Caco-2 (cell line): ENCODE measurements at places on chromosomes 3 and 15. TPM values are rescaled to one million over a fixed set of nuclear protein-coding genes. Genes with fewer than 3 reads are reported as not detected.

GP5 gene
- total RNA-seq: 0.12 and 0.25 TPM in 2 replicates

C3orf20 gene
- total RNA-seq: 0.09 and 0.19 TPM in 2 replicates

ZNF197 gene
- 10.5 and 10.6 TPM in 2 replicates for total RNA-seq

CEMIP gene
- total RNA-seq: 0.07 TPM in 2 replicates

NANOGP8 gene
- total RNA-seq: not detected in 2 replicates

IGF1R gene
- total RNA-seq: 51.6 and 57.4 TPM in 2 replicates

SLC25A20 gene
- total RNA-seq: 17.0 and 19.3 TPM in 2 replicates

SMCO1 gene
- not detected in 2 replicates for total RNA-seq

LMCD1 gene
- total RNA-seq: 23.9 and 24.7 TPM in 2 replicates

ST8SIA2 gene
- total RNA-seq: not detected in 2 replicates

WNT7A gene
- total RNA-seq: 0.58 and 1.1 TPM in 2 replicates

KLHL6 gene
- not detected in 2 replicates for total RNA-seq

CA12 gene
- total RNA-seq: 1.0 and 1.3 TPM in 2 replicates

FEM1B gene
- total RNA-seq: 33.5 and 41.0 TPM in 2 replicates

VGLL3 gene
- total RNA-seq: 8.2 and 10.4 TPM in 2 replicates

GRCh38 chr15:38623744-38624143, 59.1 kb upstream of the RASGRP1 start:
- H3K27me3 ChIP-seq: no peaks in the 10 kb centered on the region
- H3K4me3 ChIP-seq: no peak overlapping the region
- H3K27ac ChIP-seq: peak overlapping the region; percentile 21

GRCh38 chr3:30462721-30463470, 143.5 kb upstream of the TGFBR2 start:
- DNase-seq: no peak
- H3K4me1 ChIP-seq: no peaks in the 10 kb centered on the region
- no peak overlapping the region for H3K4me3 ChIP-seq
- H3K27me3 ChIP-seq: no peaks in the 10 kb centered on the region
- no peaks in the 10 kb centered on the region for H3K36me3 ChIP-seq

GRCh38 chr3:191399918-191400317, 61.0 kb upstream of the PYDC2 start:
- H3K4me3 ChIP-seq: no peak overlapping the region
- no peaks in the 10 kb centered on the region for H3K36me3 ChIP-seq
- DNase-seq: no peak
- no peaks in the 10 kb centered on the region for H3K4me1 ChIP-seq

DNA sequence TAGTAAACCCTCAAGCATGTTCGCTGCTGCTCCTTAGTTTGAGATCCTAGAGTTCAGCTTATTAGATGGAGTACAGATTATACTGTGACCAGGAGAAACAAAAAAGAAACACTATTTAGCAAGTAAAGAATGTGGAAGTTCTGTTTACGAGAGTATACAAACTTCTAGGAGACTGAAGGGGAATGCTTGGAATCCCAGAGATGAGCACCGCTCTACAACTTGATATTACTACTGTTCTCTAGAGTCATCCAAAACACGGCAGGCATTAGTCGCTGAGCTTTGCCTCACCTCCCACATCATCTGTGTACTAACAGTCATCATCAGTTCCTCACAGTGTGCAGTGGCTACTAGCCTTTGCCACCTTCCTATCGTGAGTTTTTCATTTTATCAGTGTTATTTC, 121.4 kb upstream of the CHRM5 start:
- no peaks in the 10 kb centered on the region for H3K27me3 ChIP-seq
- DNase-seq: no peak
- H3K36me3 ChIP-seq: no peaks in the 10 kb centered on the region
- no peak overlapping the region for H3K4me3 ChIP-seq
- H3K4me1 ChIP-seq: peaks cover 11% of the 10 kb centered on the region; the same call in 1 of the 2 replicates

DNA sequence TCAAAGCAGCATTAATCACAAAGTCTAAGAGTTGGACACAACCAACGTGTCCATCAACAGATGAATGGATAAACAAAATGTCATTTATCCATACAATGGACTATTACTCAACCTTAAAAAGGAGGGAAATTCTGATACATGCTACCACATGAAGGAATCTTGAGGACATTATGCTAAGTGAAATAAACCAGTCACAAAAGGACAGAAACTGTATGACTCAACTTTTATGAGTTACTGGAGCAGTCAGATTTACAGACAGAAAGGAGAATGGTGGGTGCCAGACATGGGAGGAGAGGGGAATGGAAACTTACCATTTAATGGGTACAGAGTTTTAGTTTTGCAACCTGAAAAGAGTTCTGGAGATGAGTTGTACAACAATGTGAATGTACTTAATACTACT, 43.0 kb upstream of the SEC13 start:
- no peaks in the 10 kb centered on the region for H3K4me1 ChIP-seq
- no peaks in the 10 kb centered on the region; the same call in none of the 2 replicates for H3K27me3 ChIP-seq
- no peak overlapping the region for H3K4me3 ChIP-seq

- H3K27ac ChIP-seq: peak overlapping the region; percentile 75
- no peak overlapping the region for H3K4me3 ChIP-seq
- H3K27me3 ChIP-seq: no peaks in the 10 kb centered on the region
- H3K4me1 ChIP-seq: peaks cover 34% of the 10 kb centered on the region
- DNase-seq: no peak
- H3K36me3 ChIP-seq: no peaks in the 10 kb centered on the region
Measured at GRCh38 chr15:41957021-41957897, 15.1 kb downstream of the EHD4 start.

- no peaks in the 10 kb centered on the region for H3K27me3 ChIP-seq
- H3K4me1 ChIP-seq: peaks cover 23% of the 10 kb centered on the region
- no peak overlapping the region for H3K4me3 ChIP-seq
- no peak overlapping the region for H3K27ac ChIP-seq
Measured at GRCh38 chr15:39922462-39923092, 2.5 kb upstream of the GPR176 start.

GRCh38 chr3:141308588-141309218, 59.6 kb upstream of the ZBTB38 start:
- no peak overlapping the region for H3K27ac ChIP-seq
- H3K36me3 ChIP-seq: no peaks in the 10 kb centered on the region
- H3K4me1 ChIP-seq: peaks cover 9% of the 10 kb centered on the region
- no peaks in the 10 kb centered on the region for H3K27me3 ChIP-seq
- H3K4me3 ChIP-seq: no peak overlapping the region

DNA sequence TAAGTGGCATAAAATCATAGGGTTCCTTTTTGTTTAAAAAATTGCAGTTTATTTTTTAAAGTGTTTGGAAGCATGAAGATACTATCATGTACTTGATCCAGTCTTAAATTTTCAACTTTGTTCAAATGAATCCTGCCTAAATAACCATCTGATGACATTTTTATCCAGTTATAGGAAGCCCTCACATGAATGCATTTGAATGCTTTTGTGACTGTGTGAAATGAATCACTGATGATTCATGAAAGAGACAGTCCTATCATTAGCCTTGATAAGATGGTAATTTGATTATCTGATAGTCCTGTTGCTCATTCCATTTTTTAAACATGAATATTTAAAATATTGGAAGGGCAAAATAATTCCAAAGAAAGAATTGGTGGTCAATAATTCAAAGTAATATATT, 401.9 kb upstream of the ROBO2 start:
- no peak for DNase-seq
- no peak overlapping the region for H3K27ac ChIP-seq
- no peaks in the 10 kb centered on the region for H3K4me1 ChIP-seq
- H3K27me3 ChIP-seq: no peaks in the 10 kb centered on the region
- no peak overlapping the region for H3K4me3 ChIP-seq

DNA sequence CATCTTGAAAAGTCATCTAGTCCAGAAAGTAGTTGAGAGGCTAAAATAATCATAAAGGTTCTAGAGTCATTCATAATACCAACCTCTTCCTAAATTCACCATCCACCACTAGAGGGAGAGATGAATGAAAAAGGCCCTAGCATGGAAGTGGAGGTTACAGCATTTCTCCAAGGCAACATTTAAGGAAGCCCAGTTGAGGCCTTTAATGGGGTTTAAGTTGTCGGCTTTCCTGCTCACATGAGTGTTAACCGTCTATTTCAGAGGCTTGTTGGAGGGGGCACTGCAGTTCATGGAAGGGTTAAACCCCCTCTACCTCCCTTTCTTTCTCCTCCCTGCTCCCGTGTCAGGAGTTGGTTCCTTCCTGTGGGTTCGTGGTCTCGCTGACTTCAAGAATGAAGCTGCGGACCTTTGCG, 3.8 kb upstream of the SLCO3A1 start:
- no peaks in the 10 kb centered on the region for H3K4me1 ChIP-seq
- H3K27me3 ChIP-seq: no peaks in the 10 kb centered on the region; the same call in 1 of the 2 replicates
- no peak overlapping the region for H3K27ac ChIP-seq
- DNase-seq: no peak
- H3K4me3 ChIP-seq: no peak overlapping the region

- no peaks in the 10 kb centered on the region for H3K36me3 ChIP-seq
- H3K4me3 ChIP-seq: no peak overlapping the region
- H3K4me1 ChIP-seq: peaks cover 2% of the 10 kb centered on the region
- no peak overlapping the region for H3K27ac ChIP-seq
Measured at GRCh38 chr3:50173685-50174516, 17.5 kb upstream of the GNAT1 start.

DNA sequence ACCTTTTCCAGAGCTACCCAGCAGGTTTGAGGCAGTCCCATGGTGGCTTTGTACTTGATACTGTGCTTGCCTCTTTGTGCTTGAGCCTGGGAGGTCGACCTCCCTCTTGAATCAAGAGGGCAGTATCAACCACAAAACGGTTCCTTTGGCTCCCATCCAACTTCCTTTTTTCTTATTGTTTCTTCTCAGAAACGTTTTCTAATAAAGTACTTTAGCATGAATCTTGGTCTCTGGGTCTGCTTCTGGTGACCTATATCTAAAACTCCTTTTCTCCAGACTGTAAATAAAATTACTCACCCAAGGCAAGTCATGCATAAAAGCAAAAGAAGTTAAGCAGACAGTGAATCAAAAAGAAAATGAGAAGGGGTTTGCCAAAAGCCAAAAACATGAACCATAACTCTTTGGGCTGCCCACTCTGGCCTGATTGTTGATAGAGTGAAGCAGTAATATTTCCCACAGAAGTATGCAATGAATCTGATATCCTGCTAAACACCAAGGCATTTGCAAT, 112.2 kb upstream of the SLC4A7 start:
- DNase-seq: no peak
- H3K27ac ChIP-seq: no peak overlapping the region
- H3K4me1 ChIP-seq: no peaks in the 10 kb centered on the region
- H3K4me3 ChIP-seq: no peak overlapping the region
- no peaks in the 10 kb centered on the region for H3K36me3 ChIP-seq

GRCh38 chr15:44719293-44719999, 8.1 kb downstream of the B2M start:
- no peak overlapping the region for H3K27ac ChIP-seq
- no peaks in the 10 kb centered on the region for H3K36me3 ChIP-seq
- no peak overlapping the region for H3K4me3 ChIP-seq

- H3K27me3 ChIP-seq: no peaks in the 10 kb centered on the region
- no peaks in the 10 kb centered on the region for H3K4me1 ChIP-seq
- DNase-seq: no peak
- H3K4me3 ChIP-seq: no peak overlapping the region
Measured at GRCh38 chr15:62348118-62348517, 183.0 kb upstream of the C2CD4B start.

- no peaks in the 10 kb centered on the region for H3K4me1 ChIP-seq
- H3K36me3 ChIP-seq: no peaks in the 10 kb centered on the region
- H3K27ac ChIP-seq: no peak overlapping the region
- no peaks in the 10 kb centered on the region for H3K27me3 ChIP-seq
- no peak overlapping the region for H3K4me3 ChIP-seq
- DNase-seq: no peak
Measured at GRCh38 chr3:130644628-130645253, 101.9 kb downstream of the PIK3R4 start.

GRCh38 chr3:171710359-171710758, 99.9 kb downstream of the PLD1 start:
- no peak for DNase-seq
- no peaks in the 10 kb centered on the region for H3K4me1 ChIP-seq
- H3K4me3 ChIP-seq: no peak overlapping the region
- H3K27ac ChIP-seq: no peak overlapping the region

- H3K27ac ChIP-seq: no peak overlapping the region
- DNase-seq: no peak
- no peak overlapping the region for H3K4me3 ChIP-seq
- no peaks in the 10 kb centered on the region for H3K36me3 ChIP-seq
Measured at GRCh38 chr3:155112661-155113389, 32.7 kb downstream of the MME start.

GRCh38 chr3:117266806-117267205, 557.2 kb downstream of the TUSC7 start:
- H3K36me3 ChIP-seq: no peaks in the 10 kb centered on the region
- H3K4me1 ChIP-seq: peaks cover 18% of the 10 kb centered on the region
- H3K27me3 ChIP-seq: no peaks in the 10 kb centered on the region
- no peak overlapping the region for H3K4me3 ChIP-seq

- H3K27ac ChIP-seq: no peak overlapping the region
- no peaks in the 10 kb centered on the region for H3K36me3 ChIP-seq
- H3K27me3 ChIP-seq: no peaks in the 10 kb centered on the region; the same call in 1 of the 2 replicates
- no peak for DNase-seq
- no peak overlapping the region for H3K4me3 ChIP-seq
- no peaks in the 10 kb centered on the region for H3K4me1 ChIP-seq
Measured at GRCh38 chr3:190396001-190396400, 8.0 kb downstream of the CLDN16 start.

GRCh38 chr15:39365873-39366272, 215.0 kb upstream of the THBS1 start:
- H3K36me3 ChIP-seq: no peaks in the 10 kb centered on the region
- no peaks in the 10 kb centered on the region for H3K27me3 ChIP-seq
- no peak overlapping the region for H3K4me3 ChIP-seq
- H3K27ac ChIP-seq: no peak overlapping the region

- H3K4me3 ChIP-seq: no peak overlapping the region
- H3K27ac ChIP-seq: no peak overlapping the region
- H3K36me3 ChIP-seq: no peaks in the 10 kb centered on the region; the same call in 1 of the 2 replicates
Measured at GRCh38 chr3:156551746-156552145, 3.2 kb downstream of the SSR3 start.

DNA sequence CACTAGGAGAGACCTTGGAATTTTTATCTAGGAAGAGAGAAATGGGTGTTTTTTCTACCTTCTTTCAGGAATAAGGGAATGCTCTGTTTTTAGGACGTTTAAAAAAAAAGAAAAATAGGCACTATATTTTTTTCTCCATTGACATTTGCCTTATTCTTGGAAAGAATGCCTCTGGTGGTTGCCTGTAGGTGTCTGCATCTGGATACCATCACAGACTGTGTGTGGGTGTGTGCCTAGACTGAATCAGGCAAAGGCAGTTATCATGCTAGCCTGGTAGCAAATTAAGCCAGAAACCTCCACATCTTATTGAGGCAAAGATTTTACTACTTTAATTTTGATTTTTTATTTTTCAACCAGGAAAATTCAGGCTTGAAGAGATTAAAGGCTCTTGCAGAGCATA, 513.6 kb upstream of the KCNMB2 start:
- H3K36me3 ChIP-seq: no peaks in the 10 kb centered on the region
- no peak overlapping the region for H3K27ac ChIP-seq
- H3K4me3 ChIP-seq: no peak overlapping the region
- DNase-seq: no peak
- no peaks in the 10 kb centered on the region for H3K27me3 ChIP-seq
